Hippocampal formation (tissue), 2 donors: ENCODE measurements at places on chromosomes 5 and 9.

DNA sequence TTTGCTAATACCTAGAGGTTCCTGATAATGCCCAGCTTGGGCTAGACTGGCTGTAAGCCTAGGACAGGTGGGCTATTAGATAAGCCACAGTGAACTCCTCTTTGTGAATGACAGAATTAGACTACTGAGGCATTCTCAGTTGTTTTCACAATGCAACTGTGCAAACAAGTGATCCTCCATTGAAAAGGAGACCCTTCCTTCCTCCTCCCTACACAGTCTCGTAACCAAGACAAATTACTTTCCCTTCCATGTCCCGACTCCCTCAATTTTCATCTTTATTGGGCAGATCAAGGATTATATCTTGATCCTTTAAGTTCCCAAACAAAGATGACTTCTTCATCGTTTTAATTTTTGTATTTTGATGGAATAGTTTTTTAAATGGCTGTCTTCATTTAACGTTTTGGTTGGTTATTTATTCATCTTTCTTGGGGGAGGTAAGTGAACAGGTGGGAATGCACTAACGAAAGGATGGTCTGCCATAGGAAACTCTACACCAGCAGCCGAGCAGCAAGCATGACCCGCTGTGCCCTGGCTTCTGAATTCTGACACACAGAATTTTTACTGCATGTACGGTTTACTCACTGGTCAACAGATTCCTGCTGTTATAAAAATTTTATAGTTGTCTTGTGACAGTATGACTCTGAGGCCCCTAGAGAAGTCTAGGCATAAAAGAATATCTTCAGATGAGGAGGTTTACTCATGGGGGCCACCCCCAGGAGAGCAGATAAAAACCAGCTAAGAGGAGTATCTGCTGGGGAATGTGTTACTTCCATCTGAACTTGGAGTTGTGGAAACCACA, 137.5 kb upstream of the TUT7 start:
- DNase-seq: no peak

- no peak for DNase-seq
Measured at GRCh38 chr5:135623186-135623715, 44.5 kb upstream of the CXCL14 start.

- no peak for DNase-seq
Measured at GRCh38 chr9:75964427-75964826, 74.0 kb downstream of the PCSK5 start.

DNA sequence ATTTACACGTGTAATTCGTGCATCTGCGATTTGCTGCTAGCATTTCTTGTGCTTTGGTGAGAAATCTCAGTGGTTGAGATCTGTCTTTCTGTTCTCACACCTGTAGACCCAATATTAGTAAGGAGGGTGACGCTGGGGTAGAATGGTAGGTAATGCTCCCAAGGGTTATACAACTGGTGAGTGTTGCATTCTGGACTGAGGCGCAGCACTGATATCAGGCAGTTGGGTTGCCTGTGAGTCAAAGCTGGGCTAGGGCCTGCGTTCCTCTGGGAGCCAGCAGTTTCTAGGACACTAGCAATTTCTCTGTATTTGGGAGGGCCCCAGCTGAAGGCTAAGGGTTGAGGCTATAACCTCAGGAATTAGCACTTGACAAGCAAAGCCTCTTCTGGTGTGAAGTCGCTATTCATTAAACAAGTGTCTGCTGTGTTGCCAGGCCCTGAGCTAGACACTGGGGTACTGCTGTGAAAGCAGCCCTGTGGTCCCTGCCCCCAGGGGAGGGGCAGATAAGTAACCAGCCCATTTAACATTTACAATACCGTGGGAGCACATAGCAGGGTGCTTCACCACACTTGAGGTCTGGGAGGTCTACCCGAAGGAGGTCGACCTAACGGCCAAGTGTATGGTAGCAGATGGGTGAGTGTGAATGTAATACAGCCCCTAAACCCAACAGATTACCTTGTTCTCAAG, 28.7 kb downstream of the LARP1 start:
- DNase-seq: no peak

DNA sequence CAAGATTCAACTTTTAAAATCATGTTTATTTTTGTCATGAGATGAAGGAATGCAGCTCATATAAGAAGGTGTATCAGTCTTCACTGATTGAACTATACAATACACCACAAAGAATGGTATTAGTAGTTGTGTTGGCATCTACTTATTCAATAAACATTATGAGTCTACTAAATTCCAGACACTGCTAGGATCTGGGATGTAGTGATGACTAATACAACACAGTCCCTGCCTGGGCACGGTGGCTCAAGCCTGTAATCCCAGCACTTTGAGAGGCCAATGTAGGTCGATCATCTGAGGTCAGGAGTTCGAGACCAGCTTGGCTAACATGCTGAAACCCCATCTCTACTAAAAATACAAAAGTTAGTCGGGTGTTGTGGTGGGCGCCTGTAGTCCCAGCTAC, 171.4 kb upstream of the NFIB start:
- DNase-seq: no peak

GRCh38 chr9:120942186-120943001, 15.8 kb upstream of the TRAF1 start:
- DNase-seq: no peak

- DNase-seq: no peak
Measured at GRCh38 chr5:145246379-145246778, 588.8 kb downstream of the PRELID2 start.

- no peak for DNase-seq
Measured at GRCh38 chr9:112586599-112587155, 100.0 kb downstream of the KIAA1958 start.

GRCh38 chr5:72167804-72168203, 60.5 kb downstream of the MAP1B start:
- no peak for DNase-seq

DNA sequence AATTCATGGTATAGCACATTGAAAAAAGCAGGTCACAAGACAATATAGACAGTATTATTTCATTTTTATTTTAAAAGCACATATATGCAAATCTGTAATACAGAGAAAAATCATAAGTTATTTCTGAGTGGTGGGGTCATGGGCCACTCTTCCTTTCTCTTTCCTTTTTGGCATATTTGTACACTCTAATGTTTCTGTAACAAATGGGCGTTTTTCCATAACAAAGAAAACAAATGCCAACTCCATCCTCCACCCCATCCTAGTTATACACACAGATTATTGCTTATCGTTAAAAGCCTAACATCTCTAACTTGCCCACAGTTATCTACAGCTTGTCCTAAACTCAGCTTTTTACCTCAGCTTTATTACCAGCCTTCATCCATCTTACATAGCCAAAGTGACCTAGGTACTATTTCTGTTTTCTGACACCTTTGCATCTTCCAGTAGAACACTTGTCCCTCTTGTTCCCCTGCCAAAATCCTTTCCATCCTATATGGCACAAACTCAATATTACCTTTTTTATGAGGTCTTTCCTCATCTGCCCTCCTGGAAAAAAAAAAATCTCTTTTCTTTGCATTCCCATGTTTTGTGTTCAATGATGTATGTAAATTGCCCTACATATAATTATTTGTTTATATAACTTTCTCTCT, 4.1 kb downstream of the KIAA0825 start:
- DNase-seq: no peak

DNA sequence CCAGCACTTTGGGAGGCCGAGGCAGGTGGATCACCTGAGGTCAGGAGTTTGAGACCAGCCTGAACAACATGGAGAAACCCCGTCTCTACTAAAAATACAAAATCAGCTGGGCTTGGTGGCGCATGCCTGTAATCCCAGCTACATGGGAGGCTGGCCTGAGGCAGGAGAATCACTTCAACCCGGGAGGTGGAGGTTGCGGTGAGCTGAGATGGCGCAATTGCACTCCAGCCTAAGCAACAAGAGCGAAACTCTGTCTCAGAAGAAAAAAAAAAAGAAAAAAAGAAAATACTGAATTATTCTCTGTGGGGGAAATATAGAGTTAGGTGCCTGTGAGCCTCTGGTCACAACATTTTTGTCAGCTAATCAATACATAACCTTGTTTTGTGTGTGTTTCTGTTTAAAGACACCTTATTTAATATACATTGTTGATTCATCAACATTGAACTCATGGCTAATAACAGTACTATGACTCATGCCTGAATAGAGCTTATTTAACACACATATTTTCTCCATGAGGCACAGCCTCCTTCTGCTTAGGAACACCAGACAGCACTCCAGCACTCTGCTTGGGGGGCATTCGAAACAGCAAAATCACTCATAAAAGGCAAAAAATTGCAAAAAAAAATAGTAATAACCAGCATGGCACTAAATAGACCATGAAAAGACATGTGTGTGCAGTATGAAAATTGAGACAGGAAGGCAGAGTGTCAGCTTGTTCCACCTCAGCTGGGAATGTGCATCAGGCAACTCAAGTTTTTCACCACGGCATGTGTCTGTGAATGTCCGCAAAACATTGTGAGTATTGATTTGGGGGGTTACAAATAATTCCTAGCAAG, at the start of gene IL31RA:
Gene IL31RA (plus strand): TSS at position 519 of the 836 bp plus-strand sequence. CDS start 214 bp downstream, at position 733.
- no peak for DNase-seq

GRCh38 chr5:148951612-148952011, 111.2 kb downstream of the SH3TC2 start:
- no peak for DNase-seq

GRCh38 chr5:15499528-15500324, at the start of gene FBXL7:
Gene FBXL7 (plus strand): TSS chr5:15500180.
- peak; percentile 69 for DNase-seq

- DNase-seq: no peak
Measured at GRCh38 chr9:113395000-113395861, 5.9 kb downstream of the ALAD start.

DNA sequence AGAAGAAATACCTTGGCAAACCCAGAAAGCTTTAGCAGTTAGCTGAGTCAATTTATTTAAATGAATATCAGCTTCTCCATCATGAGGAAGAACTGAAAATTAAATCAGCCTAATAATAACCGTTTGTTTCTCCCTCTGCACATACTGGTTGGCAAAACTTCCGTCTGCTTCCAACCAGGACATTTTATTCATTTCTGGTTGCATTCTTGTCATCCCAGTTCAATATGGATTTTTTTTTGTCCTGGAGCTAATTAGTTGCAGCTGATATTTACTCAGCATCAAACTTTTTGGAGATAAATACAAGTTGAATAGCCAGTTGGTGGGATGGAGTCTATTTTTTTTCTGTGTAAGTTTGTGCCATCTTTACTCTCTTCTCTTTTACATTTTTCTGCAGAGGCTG, 126.5 kb upstream of the GDNF start:
- DNase-seq: no peak

DNA sequence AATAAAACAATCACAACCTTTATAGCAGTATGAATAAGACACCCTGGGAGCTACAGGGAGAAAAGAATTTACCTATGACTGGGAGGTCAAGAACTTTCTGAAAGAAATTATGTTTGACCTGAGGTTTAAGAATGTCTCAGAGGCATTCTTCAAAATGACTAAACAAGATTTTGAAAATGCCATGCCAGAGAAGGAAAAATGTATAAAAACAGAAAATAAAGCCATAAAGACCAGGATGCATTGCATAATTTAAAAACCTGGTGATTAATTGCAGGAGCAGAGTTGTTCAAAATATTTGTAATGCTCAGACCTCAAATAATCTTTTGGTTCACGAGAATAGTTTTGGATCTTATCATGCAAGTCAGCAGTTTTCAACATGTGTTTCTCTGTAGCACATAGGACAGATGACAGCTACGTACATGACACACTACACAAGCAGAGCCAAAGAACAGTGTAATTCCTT, 954.7 kb upstream of the ARRDC3 start:
- no peak for DNase-seq

DNA sequence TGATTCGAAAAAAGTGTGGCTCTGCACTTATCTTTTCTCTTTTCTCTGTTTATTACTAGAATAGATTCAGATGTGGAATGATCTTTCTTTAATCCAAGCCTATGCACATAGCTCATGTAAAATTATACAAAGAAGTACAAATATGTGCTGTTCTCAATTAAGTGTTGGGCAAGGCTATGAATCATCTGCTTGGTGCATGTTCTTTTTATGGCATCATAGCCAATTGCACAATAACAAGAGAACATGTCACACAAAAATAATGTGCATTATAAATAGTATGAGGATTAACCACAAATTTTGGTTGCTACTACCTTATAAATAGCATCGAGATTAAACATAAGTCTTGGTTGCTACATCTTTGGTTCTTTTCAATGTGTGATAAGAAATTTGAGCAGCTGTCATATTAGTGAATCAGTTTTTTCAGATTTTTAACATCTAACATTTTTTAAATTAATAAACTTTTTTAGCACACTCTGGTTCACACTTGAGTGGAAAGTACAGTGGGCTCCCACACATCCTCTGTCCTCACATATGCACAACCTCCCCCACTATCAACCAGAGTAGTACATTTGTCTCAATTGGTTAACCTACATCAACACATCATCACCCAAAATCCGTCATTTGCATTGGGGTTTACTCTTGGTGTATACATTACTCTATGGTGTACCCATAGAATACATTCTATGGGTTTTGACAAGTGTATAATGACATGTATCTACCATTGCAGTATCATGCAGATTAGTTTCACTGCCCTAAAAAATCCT, 6.8 kb upstream of the RECK start:
- DNase-seq: no peak

GRCh38 chr5:105903069-105903468, 1767.7 kb downstream of the EFNA5 start:
- no peak for DNase-seq

- no peak for DNase-seq
Measured at GRCh38 chr9:22389271-22389670, 57.4 kb upstream of the DMRTA1 start.

GRCh38 chr9:89849096-89849495, 244.3 kb downstream of the GADD45G start:
- DNase-seq: no peak

- DNase-seq: no peak
Measured at GRCh38 chr9:130536701-130537107, 42.7 kb upstream of the FUBP3 start.

DNA sequence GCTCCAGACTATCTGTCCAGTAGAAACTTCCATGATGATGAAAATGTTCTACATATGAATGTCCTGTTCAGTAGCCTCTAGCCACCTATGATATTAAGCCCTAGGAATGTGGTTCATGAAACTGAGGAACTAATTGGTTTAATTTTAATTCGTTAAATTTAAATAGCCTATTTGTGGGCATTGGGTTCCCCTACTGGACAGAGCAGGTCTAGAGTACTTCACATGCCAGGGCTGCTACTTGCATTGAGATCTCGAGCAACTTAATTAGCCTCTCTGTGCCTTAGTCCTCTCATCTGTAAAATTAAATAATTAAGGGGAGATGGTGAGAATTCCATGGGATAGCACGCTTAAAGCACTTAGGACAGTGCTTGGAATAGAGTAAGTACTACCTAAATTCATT, 160.0 kb downstream of the PAPPA start:
- no peak for DNase-seq

DNA sequence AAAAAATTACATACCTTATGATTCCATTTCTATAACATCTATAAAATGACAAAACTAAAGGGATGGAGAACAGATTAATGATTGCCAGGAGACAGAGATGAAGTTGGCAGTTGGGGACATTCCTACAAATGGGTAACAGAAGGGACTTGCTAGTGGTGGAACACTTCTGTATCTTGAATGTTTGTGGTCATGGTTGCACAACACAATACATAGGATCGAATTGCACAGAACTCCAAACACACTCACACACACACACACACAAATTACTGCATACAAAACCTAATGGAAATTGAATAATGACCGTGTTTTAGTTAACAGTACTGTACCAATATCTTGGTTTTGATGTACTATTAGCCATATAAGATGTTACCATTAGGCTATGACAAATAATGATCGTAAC, 330.7 kb upstream of the POU5F2 start:
- no peak for DNase-seq

- DNase-seq: no peak
Measured at GRCh38 chr9:99485459-99485858, 263.4 kb downstream of the SEC61B start.

GRCh38 chr5:155619688-155620087, 606.1 kb downstream of the KIF4B start:
- no peak for DNase-seq

- DNase-seq: no peak
Measured at GRCh38 chr9:70046274-70047070, 2.8 kb downstream of the MAMDC2 start.
